Stimulated activated CD8-positive, alpha-beta memory T cell treated with anti-CD3 and anti-CD28 coated beads, Interleukin-7, amount 100 ng/mL, for 1 hour (primary cell): ENCODE measurements at places on chromosomes 2 and 18.

GRCh38 chr2:144708626-144709025 lies 188.7 kb upstream of the ZEB2 start:
- no peak for DNase-seq

DNA sequence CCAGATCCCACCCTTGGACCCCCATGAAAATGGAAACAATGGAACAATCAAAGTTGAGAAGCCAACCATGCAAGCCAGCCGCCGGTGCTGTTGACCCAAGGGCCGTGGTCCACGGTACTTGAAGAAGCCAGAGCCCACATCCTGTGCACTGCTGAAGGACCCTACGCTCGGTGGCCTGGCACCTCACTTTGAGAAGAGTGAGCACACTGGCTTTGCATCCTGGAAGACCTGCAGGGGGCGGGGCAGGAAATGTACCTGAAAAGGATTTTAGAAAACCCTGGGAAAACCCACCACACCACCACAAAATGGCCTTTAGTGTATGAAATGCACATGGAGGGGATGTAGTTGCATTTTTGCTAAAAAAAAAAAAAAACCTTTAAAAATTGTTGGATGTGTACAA lies 26.5 kb upstream of the TXNDC2 start:
- DNase-seq = no peak

- DNase-seq = no peak
These were observed 101.6 kb downstream of the AP1S3 start for GRCh38 chr2:223735659-223736244.

- no peak for DNase-seq
These were observed 1723.5 kb upstream of the LRRTM1 start for GRCh38 chr2:82027921-82028615.

DNA sequence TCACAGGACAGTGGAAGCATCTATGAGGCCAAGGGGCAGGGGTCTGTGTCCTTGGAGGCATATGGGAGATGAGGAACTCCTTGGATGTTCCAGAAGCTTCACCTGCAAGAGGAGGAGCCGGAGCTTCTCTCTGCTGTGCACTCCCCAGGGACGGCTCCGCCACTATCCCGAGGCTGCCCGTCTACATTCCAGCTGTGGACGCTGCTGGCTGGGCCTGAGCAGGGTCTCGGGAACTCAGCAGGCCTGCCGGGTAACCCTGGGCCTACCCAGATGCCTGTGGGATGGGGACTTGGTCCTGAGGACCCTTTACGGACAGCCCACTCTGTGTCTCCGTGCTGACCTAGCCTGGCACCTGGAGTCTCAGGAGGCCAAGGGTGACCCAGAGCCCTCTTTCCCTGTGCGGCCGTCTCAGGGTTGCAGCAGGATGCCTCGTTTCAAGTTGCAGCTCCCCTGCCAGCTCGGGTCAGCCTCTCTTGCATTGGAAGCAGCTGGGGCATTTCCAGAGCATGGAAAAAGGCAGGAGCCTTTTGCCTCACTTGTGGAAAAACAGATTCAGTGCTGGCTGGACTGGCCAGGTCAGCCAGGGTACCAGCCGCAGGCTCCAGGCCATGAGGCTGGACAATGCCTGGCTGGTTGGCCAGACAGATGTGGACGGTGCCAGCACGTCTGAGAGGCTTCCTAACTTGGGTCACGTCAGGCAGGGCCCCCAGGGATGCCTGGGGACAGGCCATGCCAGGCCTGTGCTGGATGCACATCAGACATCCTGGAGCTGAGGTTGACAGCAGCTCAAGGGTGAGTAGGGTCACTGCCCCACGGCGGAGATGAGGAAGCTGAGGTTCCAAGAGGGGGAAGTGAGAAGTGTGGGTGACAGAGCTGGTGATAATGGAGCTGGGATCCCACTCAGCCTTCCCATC lies 41.5 kb downstream of the SCTR start:
- no peak for DNase-seq

DNA sequence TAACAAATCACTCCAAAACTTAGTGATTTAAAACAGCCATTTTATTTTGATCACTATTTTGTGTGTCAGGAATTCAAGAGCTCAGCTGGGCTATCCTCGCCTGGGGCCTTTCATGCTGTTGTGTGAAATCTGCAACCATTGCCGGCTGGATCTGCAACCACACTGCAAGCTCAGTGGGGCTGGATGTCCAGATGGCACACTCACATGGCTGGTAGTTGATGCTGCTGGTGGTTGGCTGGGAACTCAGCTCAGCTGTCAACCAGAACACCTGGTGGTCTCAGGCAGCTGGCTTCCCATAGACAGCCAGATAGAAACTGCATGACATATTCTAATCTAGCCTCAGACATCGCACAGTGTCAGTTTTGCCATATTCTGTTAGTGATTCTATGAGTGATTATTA lies 30.6 kb upstream of the AP1S3 start:
- DNase-seq = no peak
